ENCODE measurements at places on chromosomes 4 and X. TPM values are rescaled to one million over a fixed set of nuclear protein-coding genes. Genes with fewer than 3 reads are reported as not detected.

GRCh38 chrX:131066237-131066636, 8.1 kb downstream of the ARHGAP36 start:
- no peak for DNase-seq
- H3K27me3 ChIP-seq = peaks cover 7% of the 10 kb centered on the region
- H3K4me1 ChIP-seq = no peaks in the 10 kb centered on the region
- H3K27ac ChIP-seq = no peak overlapping the region

DNA sequence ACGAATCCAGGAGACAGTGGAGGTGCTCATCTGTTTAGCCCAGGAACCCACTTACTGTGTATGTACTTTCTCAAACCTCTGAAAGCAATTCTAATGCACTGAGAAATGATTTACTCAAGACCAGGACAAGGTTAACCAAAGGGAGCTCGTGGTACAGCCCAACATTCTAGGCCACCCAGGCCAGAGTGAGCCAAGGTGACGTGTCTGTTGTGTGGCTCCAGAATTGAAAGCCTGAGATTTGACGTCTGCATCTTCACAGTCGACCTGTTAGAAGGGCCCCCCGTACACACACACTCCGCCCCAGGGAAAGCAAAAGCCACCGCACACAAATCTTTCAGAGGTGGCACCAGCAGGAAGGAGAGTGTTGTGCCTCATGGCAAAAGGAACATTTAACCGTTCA, 2.3 kb downstream of the MAP3K15 start:
- H3K4me1 ChIP-seq = no peaks in the 10 kb centered on the region
- peaks cover 8% of the 10 kb centered on the region for H3K27me3 ChIP-seq
- DNase-seq = no peak
- no peaks in the 10 kb centered on the region for H3K36me3 ChIP-seq

- no peaks in the 10 kb centered on the region for H3K27me3 ChIP-seq
- H3K4me1 ChIP-seq = no peaks in the 10 kb centered on the region
- no peak overlapping the region for H3K27ac ChIP-seq
- no peak for DNase-seq
- H3K36me3 ChIP-seq = no peaks in the 10 kb centered on the region
Observed at GRCh38 chr4:47235721-47236120, 204.4 kb downstream of the GABRB1 start.

Gene RBM46
- total RNA-seq = not detected

GRCh38 chr4:42750091-42750490, 93.2 kb upstream of the ATP8A1 start:
- no peak overlapping the region for H3K4me3 ChIP-seq
- no peaks in the 10 kb centered on the region for H3K4me1 ChIP-seq
- DNase-seq = no peak

- no peak for DNase-seq
- H3K36me3 ChIP-seq = no peaks in the 10 kb centered on the region
- H3K27ac ChIP-seq = peak overlapping the region; percentile 94
- peak overlapping the region; percentile 84 for H3K4me3 ChIP-seq
- H3K27me3 ChIP-seq = no peaks in the 10 kb centered on the region
Observed at GRCh38 chr4:70703619-70704214, 15.4 kb downstream of the UTP3 start.

Gene XAGE1A
- not detected for total RNA-seq

Gene WDFY3
- total RNA-seq = 46.3 TPM

DNA sequence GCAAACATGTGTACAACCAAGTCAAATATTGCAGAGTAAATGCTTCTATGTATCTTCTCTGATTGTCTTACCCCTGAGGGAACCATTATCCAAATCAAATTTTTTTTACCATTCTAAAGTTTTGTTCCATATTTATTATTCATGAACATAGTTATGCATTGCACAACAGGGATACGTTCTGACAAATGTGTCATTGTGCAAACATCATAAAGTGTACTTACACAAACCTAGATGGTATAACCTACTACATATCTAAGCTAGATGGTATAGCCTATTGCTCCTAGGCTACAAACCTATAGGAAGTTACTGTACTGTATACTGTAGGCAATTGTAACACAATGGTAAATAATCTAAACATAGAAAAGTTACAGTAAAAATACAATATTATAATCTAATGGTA, 23.4 kb downstream of the BEX3 start:
- no peaks in the 10 kb centered on the region for H3K27me3 ChIP-seq
- no peak overlapping the region for H3K27ac ChIP-seq
- H3K36me3 ChIP-seq = no peaks in the 10 kb centered on the region
- no peaks in the 10 kb centered on the region for H3K4me1 ChIP-seq

DNA sequence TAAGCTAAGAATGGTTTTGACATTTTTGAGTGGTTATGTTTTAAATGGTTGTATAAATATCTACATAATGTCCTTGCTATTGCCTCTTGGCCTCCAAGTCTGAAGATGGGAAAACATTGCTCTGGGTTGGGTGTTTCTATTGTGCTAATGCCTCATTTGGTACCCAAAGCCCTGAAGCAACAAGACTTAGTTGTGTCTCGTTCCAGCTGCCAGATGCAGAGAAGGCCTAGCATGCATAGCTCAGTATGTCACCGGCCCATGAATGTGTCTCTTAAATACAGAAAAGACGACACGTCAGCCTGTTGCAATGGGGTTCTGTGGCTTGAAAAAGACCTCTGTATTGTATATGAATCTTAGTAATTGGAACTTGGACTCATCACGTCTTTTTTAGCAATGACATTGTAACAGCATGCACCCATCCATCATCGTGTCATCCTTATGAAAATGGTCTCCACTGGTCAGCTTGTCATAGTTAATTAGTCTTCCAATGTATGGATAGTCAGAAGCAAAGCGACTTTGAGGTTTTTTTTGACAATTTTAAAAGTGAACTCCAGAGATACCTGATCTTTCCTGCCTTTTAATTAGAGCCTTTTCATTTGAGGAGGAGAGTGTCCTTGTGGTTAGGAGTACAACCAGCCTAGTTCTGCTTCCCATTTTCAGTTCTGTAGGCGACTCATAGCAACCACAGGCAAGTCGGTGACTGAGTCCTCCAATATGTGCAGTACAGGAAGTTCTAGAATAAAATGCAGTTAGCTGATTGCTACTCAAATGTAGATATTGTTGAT, 126.4 kb upstream of the GATB start:
- DNase-seq = no peak
- no peaks in the 10 kb centered on the region for H3K36me3 ChIP-seq
- H3K4me1 ChIP-seq = no peaks in the 10 kb centered on the region
- no peak overlapping the region for H3K4me3 ChIP-seq
- H3K27me3 ChIP-seq = no peaks in the 10 kb centered on the region

Gene GRID2
- total RNA-seq = not detected

DNA sequence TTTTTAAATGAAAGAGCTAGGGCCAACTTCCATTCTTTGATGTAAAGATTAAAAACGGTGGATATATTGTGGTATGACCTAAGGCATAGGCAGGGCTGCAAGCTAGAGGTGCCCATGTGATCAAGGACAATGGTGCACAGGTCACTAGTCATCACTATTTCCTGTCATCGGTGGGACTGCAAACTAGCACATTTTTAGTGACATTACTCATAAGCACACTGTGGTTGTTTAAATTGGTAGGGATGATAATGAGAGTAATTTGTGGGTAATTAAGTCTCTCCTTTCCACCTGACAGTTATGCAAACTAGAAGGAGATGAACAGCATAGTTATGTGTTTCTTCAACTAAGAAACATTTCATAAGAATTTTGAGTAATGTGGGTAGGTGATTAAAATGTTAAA, 85.4 kb downstream of the GPRIN3 start:
- no peaks in the 10 kb centered on the region for H3K36me3 ChIP-seq
- peaks cover 4% of the 10 kb centered on the region for H3K4me1 ChIP-seq
- no peak overlapping the region for H3K4me3 ChIP-seq
- H3K27ac ChIP-seq = no peak overlapping the region
- no peak for DNase-seq

Gene PNMA5
- total RNA-seq = not detected

DNA sequence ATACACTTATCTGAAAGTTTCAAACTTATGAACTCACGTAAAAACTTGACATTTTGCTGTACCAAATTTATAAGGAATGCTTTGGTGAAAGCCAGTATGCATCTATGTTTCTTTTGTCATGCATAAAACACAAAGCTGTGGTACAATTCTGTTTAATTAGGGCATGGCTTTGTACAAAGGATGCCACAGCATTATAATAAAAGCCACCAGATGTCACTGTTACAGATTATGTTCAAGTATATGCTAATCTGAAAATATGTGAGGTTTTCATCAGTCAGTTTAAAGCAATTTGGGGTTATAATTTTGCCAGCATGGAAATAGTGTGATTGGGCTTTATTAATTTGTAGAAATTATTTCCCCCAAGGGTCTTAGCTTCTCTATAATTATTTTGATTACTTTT, 69.0 kb downstream of the ATOH1 start:
- no peaks in the 10 kb centered on the region for H3K36me3 ChIP-seq
- no peak overlapping the region for H3K27ac ChIP-seq
- DNase-seq = no peak
- H3K27me3 ChIP-seq = no peaks in the 10 kb centered on the region
- H3K4me3 ChIP-seq = no peak overlapping the region

GRCh38 chrX:115900425-115900824, 270.1 kb upstream of the AGTR2 start:
- no peaks in the 10 kb centered on the region for H3K4me1 ChIP-seq
- no peaks in the 10 kb centered on the region for H3K36me3 ChIP-seq
- no peak overlapping the region for H3K4me3 ChIP-seq
- no peak for DNase-seq
- H3K27ac ChIP-seq = no peak overlapping the region

- no peak for DNase-seq
- no peaks in the 10 kb centered on the region for H3K36me3 ChIP-seq
- H3K4me3 ChIP-seq = no peak overlapping the region
Observed at GRCh38 chr4:114087596-114088230, 108.3 kb upstream of the ARSJ start.

DNA sequence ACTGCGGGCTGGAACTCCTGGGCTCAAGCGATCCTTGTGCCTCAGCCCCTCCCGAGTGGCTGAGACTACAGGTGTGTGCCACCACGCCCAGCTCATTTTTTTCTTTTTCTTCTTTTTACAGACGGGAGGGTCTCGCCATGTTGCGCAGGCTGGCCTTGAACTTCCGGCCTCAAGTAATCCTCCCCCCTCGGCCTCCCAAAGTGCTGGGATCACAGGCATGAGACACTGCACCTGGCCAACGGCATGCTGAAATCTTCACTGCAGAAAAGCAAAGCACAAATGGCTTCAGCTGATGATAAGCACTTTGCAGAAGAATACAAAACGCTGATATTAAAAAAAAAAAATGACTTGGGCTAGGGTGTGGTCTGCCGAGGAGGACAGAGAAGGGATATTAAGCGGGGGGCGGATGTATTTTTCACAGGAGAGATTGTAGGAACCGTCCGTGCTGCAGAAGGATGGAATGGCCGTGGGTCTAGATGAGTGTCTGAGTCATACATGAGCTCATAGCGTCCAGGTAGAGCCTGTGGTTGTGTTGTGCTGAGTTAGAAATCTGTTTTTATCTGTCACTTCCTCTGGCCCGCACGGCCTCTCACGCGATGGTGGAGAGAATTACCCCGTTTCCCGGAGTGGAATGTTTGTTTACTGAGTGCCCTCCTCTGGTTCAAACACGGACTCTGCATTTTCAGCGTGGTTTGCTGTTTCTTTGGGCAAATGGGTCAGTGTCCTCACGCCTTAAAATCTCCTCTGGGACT, 8.5 kb upstream of the AKAP17A start:
- H3K4me3 ChIP-seq = no peak overlapping the region
- H3K4me1 ChIP-seq = no peaks in the 10 kb centered on the region

- H3K27me3 ChIP-seq = no peaks in the 10 kb centered on the region
- H3K4me1 ChIP-seq = no peaks in the 10 kb centered on the region
- no peak overlapping the region for H3K27ac ChIP-seq
- no peak overlapping the region for H3K4me3 ChIP-seq
- DNase-seq = no peak
- H3K36me3 ChIP-seq = no peaks in the 10 kb centered on the region
Observed at GRCh38 chr4:156251373-156252065, 297.9 kb upstream of the CTSO start.

Gene HMGB3
- total RNA-seq = 59.0 TPM

GRCh38 chr4:147944249-147944648, 212.4 kb downstream of the ARHGAP10 start:
- no peak overlapping the region for H3K4me3 ChIP-seq
- no peak for DNase-seq
- H3K4me1 ChIP-seq = no peaks in the 10 kb centered on the region

GRCh38 chr4:6345096-6345830, 75.6 kb downstream of the WFS1 start:
- no peak overlapping the region for H3K4me3 ChIP-seq
- no peak for DNase-seq

- DNase-seq = no peak
- H3K4me3 ChIP-seq = no peak overlapping the region
- no peaks in the 10 kb centered on the region for H3K4me1 ChIP-seq
- no peaks in the 10 kb centered on the region for H3K27me3 ChIP-seq
- H3K36me3 ChIP-seq = no peaks in the 10 kb centered on the region
- no peak overlapping the region for H3K27ac ChIP-seq
Observed at GRCh38 chrX:12962041-12962504, 12.8 kb upstream of the TMSB4X start.

Gene WNK3
- total RNA-seq = 0.24 TPM

- H3K36me3 ChIP-seq = no peaks in the 10 kb centered on the region
- no peak for DNase-seq
- H3K4me3 ChIP-seq = no peak overlapping the region
- H3K27me3 ChIP-seq = no peaks in the 10 kb centered on the region
Observed at GRCh38 chr4:155497306-155497705, 120.5 kb upstream of the MAP9 start.

DNA sequence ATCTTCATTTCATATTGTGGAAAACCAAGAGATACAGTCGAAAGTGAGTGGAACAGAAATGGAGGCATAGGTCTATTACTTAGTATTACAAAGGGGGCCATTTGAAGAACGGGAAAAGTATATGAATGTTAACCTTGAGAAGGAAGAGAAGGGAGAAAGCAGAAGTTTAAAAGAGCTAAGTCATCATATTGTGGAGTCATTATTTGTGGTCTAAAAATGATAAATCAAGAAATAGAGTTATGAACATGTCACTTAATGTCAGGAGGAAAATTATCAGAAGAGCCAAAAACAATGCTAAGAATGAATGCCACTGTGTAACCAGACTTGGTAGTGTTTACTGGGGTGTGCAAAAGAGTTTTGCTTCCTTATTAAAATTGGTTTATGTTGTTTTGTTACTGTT, 589.5 kb upstream of the LCORL start:
- DNase-seq = no peak
- H3K27ac ChIP-seq = no peak overlapping the region
- no peak overlapping the region for H3K4me3 ChIP-seq
- H3K36me3 ChIP-seq = no peaks in the 10 kb centered on the region

Data from colonic mucosa (tissue), 4 donors.